ENCODE measurements at places on chromosomes 2 and 18.

- no peak for DNase-seq
Measured at GRCh38 chr2:207698301-207698700, 13.1 kb upstream of the CCNYL1 start.

DNA sequence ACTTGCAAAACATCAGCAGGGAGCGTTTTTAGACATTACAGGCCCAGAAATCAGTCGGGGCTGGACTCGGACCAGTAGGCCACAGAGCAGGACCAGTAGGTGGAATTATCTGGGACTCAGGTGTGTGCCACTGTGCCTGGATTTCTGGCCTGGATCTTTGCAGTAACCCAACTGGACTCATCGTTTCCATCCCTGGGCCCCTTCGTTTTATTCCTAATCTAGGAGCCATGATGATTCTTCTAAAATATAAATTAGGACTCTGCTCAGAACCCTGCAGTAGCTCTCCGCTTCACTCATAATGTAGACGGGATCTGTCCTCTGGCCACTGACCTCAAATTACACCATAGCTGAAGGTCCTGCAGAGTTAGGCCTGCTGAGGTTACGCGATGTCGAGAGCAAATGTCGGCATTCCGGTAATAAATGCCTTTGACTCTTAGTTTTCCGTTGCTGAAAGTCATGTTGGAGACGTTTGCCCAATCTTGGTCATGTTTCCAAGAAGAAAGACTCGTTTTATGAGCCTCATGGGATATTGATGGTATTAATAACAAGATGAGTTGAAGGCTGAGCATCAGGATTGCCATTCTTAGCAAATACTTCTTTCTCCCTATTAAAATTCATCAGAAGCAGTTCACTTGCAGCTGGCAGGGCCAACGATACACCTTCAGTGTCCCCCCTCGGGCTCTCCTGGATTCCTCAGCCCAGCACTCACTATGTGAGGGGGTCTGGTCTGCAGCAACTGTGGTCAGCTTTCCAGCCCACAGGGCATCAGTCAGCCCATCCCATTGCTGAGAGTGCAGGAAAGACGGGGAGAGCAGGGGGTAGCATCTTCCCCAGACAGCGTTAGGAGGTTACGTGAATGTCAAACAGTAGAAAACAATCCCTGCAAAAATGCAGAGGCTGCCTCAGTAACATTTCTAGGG, 39.9 kb upstream of the KLF11 start:
- no peak for DNase-seq

DNA sequence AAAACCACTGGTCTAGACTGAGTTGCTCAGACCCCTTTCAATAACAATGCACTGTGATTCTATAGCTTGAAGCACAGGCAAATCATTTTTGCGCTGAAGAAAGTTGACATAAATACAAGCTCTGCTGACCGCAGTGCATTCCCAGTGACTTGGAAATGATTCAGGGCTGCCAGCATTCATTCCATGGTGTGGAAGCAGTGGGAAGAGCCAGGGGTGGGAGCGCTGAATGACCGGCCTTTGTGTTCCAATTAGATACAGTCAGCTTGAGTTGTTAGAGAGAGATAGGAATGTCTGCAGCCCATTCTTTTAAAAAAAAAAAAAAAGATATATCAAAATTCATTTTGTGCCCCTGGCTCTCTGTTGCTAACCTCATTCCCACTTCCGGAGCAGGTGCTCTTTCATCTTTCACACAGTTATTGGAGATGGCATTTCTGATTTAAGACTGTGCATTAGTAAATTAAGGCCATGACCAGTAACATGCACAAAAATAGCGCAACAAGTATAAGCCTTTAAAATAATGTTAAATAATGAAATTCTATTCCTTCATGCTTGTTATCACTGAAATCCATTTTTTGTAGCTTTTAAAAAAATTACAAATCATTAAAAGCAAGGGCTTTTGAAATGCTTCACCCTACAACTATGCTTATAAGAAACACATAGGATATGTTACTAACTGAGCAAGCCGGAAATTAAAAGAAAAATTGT, 59.4 kb upstream of the CTLA4 start:
- no peak for DNase-seq

DNA sequence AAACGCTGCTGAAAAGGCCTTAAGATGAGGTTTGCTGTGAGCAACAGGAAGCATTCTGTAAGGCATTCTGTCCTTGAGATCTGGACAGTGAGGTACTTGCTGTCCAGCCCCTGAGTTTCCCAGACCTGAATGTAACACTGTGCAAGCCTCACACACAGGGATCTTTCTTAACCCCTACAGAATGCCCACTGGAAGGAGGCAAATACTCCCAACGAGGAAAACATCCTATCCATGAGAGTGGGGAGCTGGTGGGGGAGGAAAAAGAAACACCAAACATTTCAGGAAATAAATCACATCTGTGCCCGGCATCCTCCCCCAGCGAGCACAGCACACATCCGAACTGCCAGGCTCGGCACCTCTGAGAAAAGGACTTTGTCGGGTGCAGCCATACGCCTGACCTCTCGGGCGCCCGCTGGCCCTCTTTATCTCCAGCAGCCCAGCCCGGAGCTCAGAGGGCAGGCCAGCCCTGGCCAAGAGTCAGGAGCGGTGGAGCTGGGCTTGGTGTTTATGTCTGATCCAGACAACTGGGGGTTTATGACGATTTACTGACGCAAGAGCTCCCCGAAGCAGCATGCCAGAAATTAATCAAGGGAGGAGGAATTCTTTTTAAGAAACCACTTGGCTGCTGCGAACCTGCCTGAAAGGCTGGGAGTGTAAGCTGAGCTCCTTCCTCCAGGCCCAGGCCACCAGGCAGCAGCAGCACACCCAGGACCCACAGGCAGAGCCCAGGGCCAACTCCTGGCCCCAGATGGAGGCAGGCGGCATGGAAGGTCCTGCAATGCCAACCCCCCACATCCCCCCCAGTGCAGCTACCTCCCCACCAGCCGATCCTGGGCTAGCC, 72.2 kb downstream of the HDAC4 start:
- DNase-seq, result no peak

- DNase-seq, result no peak
Measured at GRCh38 chr2:201777043-201777442, 3.7 kb downstream of the ALS2 start.

DNA sequence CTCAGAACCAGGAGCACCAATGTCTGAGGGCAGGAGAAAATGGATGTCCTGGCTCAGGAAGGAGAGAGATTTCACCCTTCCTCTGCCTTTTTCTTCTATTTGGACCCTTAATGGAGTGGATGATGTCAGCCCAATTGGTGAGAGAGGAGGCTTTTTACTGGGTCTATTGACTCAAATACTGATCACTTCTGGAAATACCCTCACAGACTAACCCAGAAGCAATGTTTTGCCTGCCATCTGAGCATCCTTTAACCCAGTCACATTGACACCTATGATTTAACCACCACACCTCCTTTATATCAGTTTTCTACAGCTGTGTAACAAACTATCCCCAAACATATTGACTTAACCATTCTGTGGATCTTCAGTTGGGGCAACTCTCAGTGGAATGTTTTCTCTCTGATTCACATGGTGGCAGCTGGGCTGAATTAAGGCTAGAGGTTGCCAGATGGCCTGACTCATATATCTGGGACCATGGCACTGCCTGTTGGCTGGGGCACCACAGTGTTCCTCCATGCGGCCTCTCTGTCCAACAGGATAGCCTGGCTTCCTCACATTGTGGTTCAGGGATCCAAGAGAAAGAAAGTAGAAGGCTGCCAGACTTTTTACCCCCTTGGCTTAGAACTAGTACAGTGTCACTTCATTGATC, 18.2 kb upstream of the MBOAT2 start:
- DNase-seq, result no peak

GRCh38 chr2:64192664-64193105, 48.5 kb upstream of the PELI1 start:
- DNase-seq, result no peak

GRCh38 chr2:149020432-149020851, 18.1 kb upstream of the LYPD6B start:
- DNase-seq, result no peak

GRCh38 chr2:144323946-144324345, 196.0 kb downstream of the ZEB2 start:
- no peak for DNase-seq

GRCh38 chr2:108239786-108240185, at the start of gene SULT1C3:
Gene SULT1C3 (plus strand): TSS chr2:108239968. CDS start chr2:108247195, 7,227 bp downstream.
- no peak for DNase-seq

DNA sequence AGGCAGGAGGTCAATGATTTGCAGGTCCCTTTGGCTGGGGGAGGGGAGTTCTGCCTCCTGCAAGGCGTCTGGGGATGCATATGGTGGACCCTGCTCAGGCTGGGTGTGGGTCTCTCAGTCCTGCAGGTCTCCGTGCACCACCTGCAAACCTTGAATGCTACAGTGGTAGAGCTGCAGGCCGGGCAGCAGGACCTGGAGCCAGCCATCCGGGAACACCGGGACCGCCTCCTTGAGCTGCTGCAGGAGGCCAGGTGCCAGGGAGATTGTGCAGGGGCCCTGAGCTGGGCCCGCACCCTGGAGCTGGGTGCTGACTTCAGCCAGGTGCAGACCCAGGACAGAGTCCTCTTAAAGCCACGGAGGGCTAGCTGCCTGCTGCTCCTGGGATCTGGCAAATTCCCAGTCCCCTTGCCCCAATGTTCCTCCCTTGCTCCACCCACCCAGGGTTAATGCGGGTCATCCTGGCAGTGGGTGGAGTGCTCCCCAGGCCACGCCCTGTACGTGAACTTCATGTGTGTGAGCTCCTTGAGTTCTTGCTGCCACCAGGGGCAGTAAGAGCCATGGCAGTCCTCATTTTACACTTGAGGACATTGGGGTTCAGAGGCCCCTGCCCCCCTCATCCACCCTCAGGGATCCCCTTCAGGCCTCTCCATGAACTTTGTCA, 3.1 kb downstream of the PROM2 start:
- DNase-seq, result no peak

- DNase-seq, result no peak
Measured at GRCh38 chr2:241577413-241578122, 19.0 kb downstream of the BOK start.

Measured in NCI-H460 (cell line).